ENCODE measurements at places on chromosomes 16 and 17. TPM values are rescaled to one million over a fixed set of nuclear protein-coding genes. Genes with fewer than 3 reads are reported as not detected.

ABCA8 gene
- total RNA-seq = not detected

DNA sequence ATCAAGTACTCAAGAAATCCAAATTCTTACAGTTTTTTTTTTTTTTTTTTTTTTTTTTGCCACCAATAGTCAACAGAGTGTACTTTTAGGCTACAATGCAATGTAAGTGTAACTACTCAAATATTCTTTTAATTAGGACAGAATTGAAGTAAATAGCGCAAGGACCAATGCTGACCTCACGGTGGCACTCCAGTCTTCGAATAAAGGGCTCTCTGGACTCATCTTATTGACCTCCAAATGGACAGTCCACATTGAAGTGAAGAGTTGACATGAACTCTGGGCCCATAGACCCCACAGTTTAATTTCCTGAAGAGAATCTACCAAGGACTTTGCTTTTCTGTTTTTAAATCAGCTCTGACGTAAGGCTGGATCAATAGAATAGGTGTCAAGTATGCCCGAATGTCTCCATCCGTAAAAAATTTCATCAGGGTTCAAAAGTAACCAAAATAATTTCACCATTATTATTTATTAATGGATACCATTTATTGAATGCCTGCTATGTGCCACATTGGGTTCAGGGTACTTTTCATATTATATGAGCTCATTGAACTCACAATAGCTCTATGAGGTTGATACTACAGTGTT is 7.3 kb upstream of the DDX52 start:
- no peak overlapping the region for H3K4me3 ChIP-seq
- H3K27me3 ChIP-seq = peaks cover 2% of the 10 kb centered on the region
- no peaks in the 10 kb centered on the region for H3K36me3 ChIP-seq

DNA sequence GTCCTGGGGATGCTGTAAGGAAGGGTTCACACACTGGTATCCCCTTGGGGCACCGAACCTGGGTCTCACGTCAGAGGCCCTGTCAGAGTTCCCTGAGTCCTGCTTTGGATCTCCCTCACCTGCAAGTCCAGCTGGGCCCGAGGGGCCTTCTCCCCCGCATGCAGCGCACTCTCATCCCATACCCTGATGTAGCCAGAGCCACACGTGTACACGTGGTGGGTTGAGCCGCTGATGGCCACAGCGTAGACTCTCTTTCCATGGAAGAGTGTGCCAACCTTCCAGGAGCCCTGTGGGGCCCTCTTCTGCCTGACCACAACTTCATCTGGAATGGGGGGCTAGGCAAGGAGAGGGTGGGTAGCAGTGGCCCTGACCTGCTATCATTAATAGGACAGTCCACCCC is 9.9 kb downstream of the TLE7 start:
- no peak overlapping the region for H3K27ac ChIP-seq
- DNase-seq = no peak
- no peak overlapping the region for H3K4me3 ChIP-seq
- peaks cover 39% of the 10 kb centered on the region for H3K27me3 ChIP-seq

DNA sequence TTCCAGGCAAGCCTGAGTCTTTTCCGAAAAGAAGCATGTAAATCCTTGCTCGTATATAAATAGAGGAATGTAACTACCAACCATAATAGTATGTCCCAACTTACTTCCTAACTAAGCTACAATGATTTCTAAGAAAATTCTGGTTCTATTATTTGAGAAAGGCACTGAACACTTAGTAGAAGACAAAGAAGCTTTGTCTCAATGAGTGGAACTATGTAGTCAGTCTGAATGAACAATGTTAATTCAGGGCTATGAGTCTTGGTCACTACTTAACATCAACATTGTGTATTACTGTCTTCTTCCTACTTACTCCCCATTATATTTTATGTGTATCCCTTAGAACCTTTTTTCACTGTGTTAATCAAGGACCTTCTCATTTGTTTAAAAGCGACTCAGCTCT is 206.0 kb downstream of the CYB561 start:
- no peak for DNase-seq
- H3K27ac ChIP-seq = no peak overlapping the region
- no peaks in the 10 kb centered on the region for H3K36me3 ChIP-seq
- no peaks in the 10 kb centered on the region for H3K27me3 ChIP-seq

DNA sequence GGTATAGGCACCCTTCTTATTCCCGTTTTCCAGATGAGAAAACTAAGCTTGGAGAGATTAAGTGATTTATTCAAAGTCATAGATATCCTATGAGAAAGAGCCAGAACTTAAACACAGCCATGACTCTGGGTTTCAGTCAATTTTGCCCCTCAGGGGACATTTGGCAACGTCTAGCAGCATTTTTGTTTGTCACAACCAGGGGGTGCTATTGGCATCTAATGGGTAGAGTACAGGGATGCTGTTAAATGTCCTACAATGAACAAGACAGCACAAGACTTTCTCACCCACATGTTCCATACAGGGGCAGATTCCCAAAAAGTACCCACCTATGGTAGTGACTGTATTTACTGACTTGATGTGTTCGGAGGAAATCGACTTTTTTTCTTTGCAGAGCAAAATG is 4.8 kb upstream of the SHISA9 start:
- peak; percentile 26 for DNase-seq
- no peaks in the 10 kb centered on the region for H3K4me1 ChIP-seq

DNA sequence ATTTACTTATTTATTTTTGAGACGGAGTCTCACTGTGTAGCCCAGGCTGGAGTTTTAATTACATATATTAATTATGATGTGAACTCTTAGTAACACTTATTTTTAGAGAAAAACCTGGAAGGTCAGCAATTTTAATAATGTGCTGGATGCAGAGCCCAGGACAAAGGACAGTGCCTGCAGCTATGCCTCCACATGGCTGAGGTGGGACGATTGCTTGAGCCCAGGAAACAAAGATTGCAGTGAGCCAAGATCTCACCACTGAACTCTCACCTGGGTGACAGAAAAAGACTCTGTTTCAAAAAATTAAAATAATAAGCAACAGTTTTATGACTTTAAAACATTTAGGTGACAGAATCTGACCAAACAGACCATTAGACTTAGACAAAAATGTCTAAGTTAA is 11.0 kb upstream of the CARD14 start:
- DNase-seq = no peak
- H3K36me3 ChIP-seq = no peaks in the 10 kb centered on the region
- H3K27ac ChIP-seq = no peak overlapping the region
- peaks cover 29% of the 10 kb centered on the region for H3K27me3 ChIP-seq

GSDMA gene
- 0.33 TPM for total RNA-seq

DNA sequence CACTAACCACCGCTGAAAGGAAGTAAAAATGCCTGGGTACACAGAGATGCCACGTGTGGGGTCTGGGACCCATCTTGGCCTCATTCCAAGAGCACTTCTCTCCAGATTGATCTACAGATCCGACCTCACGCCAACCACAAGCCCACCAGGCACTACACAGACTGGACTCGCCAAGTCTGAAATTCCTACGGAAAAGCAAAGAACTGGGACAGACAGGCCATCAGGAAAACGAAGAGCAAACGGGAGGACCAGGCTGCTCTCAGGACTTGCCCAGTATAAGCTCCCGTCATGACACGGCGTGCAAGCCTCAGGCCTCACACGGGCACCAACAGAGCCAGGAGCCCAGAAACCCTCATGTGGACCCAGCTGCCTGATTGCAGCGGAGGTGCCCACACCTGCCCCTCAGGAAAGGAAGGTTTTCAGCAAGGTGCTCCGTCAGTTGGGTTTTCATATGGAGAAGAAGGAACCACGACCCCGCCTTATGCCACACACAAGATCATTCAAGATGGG is 20.1 kb upstream of the C16orf95 start:
- DNase-seq = no peak
- no peaks in the 10 kb centered on the region for H3K27me3 ChIP-seq
- no peak overlapping the region for H3K4me3 ChIP-seq
- H3K36me3 ChIP-seq = peaks cover 23% of the 10 kb centered on the region

- no peak overlapping the region for H3K4me3 ChIP-seq
- H3K27ac ChIP-seq = no peak overlapping the region
- H3K4me1 ChIP-seq = no peaks in the 10 kb centered on the region
- peaks cover 50% of the 10 kb centered on the region for H3K27me3 ChIP-seq
- DNase-seq = no peak
- H3K36me3 ChIP-seq = no peaks in the 10 kb centered on the region
Observed at GRCh38 chr16:47046726-47047523, 73.5 kb upstream of the DNAJA2 start.

ALDH3A1 gene
- 0.47 TPM for total RNA-seq

HBA1 gene
- not detected for total RNA-seq

AURKB gene
- 78.9 TPM for total RNA-seq

DNA sequence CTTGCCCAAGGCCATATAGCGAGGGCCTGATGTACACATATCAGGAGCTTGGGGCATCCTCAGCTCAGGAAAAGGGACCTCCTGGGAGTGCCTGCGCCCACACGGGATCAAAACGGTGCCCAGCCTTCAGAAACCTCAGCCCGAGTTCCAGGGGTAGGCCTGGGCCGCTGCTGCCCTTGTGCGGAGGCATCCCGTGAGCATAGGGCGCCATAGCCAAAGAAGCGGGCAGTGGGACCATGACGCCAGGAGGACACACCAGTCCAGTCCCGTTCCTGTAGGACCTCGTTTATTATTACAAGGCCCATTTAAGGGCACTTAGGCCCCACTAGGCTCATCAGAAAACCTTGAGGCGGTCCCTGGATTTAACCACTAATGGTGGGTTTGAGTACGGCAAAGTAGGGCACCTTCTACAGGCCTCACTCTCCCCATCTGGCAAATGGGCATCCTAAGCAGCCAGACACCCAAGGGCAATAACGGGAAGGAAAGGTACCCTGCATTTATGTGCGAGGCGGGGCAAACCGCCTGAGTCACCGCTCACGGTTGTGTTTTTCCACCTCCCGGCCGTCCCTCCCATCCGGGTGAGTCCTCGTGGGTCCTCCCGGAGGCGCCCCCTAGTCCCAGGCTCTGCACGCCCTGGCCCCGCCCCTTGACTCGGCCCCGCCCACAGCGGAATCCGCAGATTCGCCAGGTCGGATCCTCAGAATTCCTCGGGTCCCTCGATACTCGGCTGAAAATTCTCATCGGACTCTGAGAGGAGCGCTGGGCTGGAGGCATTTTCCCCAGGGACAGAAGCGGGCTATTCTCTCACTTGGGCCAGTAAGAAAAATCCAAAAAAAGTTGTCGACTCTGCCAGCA is 726 bp upstream of the SETD1A start:
- peak overlapping the region; percentile 87 for H3K4me3 ChIP-seq
- H3K4me1 ChIP-seq = peaks cover 28% of the 10 kb centered on the region
- peak overlapping the region; percentile 97 for H3K27ac ChIP-seq
- peak; percentile 92 for DNase-seq
- H3K27me3 ChIP-seq = no peaks in the 10 kb centered on the region

DNA sequence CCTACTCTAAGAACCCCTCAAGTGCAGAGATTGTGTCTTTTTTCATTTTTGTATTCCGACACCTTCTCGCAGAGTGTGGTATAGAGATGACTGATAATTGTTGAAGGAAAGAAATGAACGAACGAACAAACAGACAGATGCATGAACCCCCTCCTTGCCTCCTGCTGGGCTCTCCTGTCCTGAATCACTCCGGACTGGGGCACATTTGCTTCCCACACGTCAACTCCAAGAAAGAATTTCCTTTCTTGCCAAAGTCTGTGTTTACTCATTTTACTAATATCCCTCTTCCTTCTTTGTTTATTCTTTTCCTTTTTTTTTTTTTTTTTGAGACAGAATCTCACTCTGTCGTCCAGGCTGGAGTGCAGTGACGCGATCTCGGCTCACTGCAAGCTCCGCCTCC is 37.5 kb upstream of the BHLHA9 start:
- no peak overlapping the region for H3K4me3 ChIP-seq
- no peak overlapping the region for H3K27ac ChIP-seq
- no peak for DNase-seq

GRCh38 chr17:42133461-42134041 is 10.9 kb downstream of the HSPB9 start:
- H3K4me3 ChIP-seq = peak overlapping the region; percentile 29
- peak overlapping the region; percentile 43 for H3K27ac ChIP-seq
- DNase-seq = no peak
- peaks cover 53% of the 10 kb centered on the region for H3K4me1 ChIP-seq
- no peaks in the 10 kb centered on the region for H3K27me3 ChIP-seq

DNA sequence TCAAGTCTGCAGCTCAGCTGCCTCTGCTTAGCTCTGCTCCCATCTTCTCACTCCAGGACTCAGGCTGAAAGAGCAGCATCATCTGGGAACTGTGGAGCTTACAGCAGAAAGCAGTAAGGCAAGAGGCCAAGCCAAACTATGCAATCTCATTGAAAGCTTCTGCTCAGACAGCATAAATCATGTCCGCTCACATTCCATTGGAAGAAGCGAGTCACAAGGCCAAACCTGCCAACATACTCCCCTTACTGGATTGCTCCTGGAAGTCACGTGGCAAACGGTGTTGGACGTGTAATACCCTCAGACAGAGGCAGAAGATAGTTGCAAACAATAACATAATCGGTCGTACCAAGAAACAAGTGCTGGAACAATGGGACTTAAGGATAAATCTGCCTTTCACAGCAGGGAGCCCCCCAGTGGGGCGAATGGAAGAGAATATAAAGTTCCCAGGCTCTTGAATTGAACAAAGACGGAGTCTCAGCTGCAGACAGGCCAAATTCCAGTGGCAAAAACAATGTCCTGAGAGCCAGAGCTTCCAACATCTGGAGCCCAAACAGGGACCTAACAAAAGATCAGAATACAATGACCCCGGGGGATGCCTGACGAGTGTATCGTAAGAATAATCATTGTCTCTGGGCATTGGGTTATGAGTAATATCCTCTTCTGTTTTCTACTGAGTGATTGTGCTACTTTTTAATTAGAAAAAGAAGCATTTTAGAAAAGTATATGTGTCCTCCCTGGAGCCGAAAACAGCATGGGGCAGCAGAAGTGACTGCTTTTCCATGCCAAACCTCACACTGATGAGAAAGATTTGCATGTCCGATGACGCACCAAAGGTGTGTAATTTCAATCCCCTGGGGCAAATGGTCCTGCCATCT is 68.4 kb downstream of the CMC2 start:
- H3K36me3 ChIP-seq = peaks cover 6% of the 10 kb centered on the region
- no peak overlapping the region for H3K27ac ChIP-seq
- no peak overlapping the region for H3K4me3 ChIP-seq
- no peak for DNase-seq

- no peaks in the 10 kb centered on the region for H3K4me1 ChIP-seq
- no peak overlapping the region for H3K27ac ChIP-seq
- no peaks in the 10 kb centered on the region for H3K36me3 ChIP-seq
- H3K4me3 ChIP-seq = no peak overlapping the region
- peaks cover 77% of the 10 kb centered on the region for H3K27me3 ChIP-seq
- no peak for DNase-seq
Observed at GRCh38 chr16:86322806-86323205, 187.5 kb upstream of the FOXF1 start.

DNA sequence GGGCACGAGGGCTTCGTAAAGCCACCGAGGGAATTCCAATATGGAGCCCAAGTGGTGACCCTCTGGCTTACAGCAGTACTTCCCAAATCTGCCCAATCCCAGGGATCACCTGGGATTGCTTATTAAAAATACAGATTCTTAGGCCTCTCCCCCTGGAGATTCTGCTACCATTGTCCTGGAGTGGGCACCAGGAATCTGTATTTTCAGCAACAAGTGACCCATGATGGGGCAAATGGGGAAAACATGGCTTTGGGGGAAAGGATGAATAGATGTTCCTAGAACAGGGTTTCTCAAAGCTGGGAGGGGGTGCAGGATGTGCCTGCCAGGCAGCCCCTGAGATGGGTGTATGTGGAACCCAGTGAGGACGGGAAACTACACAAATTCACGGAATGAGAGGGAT is 40.6 kb downstream of the EMP2 start:
- H3K4me1 ChIP-seq = peaks cover 10% of the 10 kb centered on the region
- no peak for DNase-seq
- H3K36me3 ChIP-seq = peaks cover 6% of the 10 kb centered on the region
- H3K4me3 ChIP-seq = no peak overlapping the region
- H3K27me3 ChIP-seq = no peaks in the 10 kb centered on the region

- H3K27me3 ChIP-seq = no peaks in the 10 kb centered on the region
- DNase-seq = peak; percentile 60
- H3K27ac ChIP-seq = no peak overlapping the region
- no peak overlapping the region for H3K4me3 ChIP-seq
- H3K4me1 ChIP-seq = no peaks in the 10 kb centered on the region
- no peaks in the 10 kb centered on the region for H3K36me3 ChIP-seq
Observed at GRCh38 chr16:6081320-6081976, 983.9 kb upstream of the EEF2KMT start.
